ENCODE measurements at places on chromosomes 7 and 10.

DNA sequence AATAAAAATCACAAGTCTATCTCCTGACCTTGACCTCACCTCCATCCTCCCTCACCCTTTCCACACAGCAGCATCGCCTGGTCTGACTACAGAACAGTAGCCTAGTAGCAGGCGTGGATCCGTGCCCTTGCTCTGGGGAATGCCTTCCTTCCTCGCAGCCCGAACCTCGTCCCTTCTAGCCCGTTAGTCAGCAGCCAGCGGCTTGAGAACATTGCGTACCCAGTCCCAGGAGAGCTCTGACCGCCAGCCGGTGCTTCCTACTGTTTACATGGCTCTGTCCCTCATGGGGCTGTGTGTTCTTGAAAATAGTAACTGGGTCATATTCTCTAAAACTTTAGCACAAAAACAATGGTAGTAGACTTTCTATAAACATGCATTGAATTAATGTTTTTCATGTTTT, 682.7 kb upstream of the IGFBP3 start:
- no peak for DNase-seq

DNA sequence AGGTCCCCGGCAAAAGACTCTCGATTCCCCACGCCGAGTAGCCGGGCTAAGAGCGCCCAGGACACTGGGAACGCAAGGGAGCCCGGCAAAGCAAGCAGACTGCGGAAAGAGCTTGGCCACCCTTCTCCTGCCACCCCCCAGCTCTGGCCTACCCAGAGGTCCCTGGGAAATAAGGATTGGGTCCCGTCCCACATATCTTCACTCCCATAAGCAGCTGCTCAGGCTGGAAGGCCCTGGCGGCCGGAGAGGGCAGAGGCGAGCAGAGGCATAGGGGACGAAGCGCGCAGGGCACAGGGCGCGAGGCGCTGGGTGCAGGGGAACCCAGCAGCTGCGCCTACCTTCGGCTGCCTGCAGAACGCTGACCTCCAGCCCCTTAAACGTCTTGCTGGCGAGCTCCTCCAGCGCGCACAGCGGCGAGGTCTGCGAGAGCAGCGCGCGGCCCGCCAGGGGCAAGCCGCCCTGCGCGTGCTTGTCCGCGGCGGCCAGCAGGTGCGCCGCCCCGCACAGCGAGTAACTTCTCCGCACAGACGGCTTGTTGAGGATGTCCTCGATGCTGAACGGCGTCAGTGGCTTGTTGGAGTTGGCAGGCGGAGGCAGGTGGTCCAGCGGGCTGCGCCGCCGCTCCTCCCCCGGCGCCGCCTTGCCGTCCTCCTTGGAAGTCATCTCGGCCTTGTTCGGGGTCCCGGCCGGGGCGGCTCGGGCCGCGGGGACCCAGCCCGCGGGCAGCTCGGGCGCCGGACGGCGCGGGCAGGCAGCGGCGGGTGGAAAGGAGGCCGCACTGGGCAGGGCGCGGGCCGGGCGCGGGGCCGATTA, 904 bp downstream of the LBX1 start:
- DNase-seq, result no peak

DNA sequence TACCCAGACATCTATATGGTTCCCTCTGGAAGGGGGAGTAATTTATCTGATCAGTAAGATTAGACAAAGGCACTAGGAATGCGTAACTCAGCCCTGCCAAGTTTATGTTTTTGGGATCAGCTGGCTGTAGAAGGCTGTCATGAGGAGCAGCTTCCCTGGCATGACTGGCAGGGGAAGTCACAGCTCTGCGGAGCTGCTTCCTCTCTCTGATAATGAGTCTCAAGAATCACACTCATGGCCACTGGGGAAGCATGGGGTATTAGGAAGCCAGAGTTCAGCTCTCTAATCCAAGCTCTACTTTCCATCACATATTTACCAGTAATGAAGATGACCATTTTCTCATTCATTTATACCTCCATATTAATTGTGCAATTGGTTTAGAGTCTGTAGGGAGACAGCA, 758.9 kb downstream of the GRM8 start:
- DNase-seq, result no peak

DNA sequence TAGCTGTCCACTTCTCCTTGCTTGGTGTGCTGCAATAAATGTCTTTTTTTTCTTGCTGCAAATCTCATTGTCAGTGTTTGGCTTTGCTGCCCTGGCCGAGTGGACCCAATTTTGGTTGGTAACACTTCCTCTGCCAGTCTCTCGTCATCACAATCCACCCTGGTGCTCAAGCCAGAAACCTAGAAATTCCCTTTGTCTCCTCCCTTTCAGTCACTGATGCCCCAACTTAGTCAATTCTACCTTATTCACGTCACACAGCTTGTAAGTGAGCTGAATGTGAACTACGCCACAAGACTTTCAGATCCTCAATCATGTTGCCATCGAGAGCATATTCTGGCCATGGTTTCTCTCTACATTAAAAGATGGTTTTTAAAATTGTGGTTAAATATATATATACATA, 13.0 kb upstream of the FRA10AC1 start:
- no peak for DNase-seq

- no peak for DNase-seq
These were observed 175.4 kb upstream of the AHR start for GRCh38 chr7:17123020-17123419.

GRCh38 chr7:13911909-13912308, 77.6 kb downstream of the ETV1 start:
- DNase-seq, result no peak

DNA sequence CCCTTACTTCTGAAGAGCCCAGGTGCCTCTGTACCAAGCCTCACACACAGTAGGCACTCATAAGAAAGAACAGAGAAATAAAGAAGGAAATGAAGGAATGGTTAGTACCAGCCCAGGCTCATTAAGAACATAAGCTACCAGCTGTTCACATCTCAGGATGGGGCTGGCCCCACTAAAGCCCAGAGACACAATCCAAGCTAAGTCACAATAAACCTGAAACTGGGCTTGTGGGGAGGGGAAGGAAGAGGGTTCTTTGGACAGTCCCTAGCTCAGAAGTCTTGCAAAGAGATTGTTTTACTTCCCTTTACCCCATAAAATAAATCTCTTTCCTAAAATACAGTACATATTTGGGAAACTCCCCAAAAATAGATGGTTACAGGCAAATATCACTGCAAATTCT, 24.3 kb downstream of the FBXW4 start:
- DNase-seq, result no peak

DNA sequence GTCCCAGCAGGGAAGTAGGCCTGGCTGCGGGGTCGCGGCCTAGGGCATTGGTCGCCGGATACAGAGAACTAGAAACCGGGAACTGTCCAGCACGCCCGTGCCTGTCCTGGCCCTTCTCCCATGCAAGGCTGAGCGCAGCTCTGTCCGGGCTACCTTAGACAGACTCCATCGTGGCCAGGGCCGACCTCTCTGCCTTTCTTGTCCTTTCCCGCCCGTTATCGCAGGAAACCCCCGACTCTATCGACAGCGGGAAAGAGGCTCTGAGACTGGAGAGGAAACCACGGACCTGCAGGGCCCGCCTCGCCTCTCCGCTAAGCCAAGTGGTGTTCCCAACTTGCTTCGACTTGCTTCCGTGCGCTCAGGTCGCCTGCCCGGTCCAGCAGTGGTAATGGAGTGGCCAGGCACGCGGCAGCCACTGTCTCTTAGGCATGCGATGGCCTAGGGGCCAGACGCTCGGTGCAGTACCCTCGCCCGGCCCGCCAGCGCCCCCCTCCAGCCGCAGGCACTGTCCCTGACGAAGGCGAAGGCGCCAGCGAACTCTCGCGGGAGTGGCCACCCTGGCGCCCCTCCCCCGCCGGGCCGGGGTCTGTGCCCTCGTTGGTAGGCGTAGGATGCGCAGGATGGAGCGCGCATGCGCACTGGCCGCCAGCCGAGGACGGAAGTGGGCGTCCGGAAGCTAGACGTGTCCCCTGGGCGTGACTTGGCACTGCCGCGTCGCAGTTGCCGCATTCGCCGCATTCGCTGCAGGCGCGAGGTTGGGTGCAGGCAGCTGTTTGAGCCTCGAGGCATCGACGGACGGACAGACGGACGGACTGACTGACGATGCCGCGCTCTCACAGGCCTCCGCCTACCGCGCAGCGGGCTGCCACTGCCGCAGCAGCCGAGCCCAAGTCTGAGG, 54.4 kb downstream of the MCMBP start:
- no peak for DNase-seq

DNA sequence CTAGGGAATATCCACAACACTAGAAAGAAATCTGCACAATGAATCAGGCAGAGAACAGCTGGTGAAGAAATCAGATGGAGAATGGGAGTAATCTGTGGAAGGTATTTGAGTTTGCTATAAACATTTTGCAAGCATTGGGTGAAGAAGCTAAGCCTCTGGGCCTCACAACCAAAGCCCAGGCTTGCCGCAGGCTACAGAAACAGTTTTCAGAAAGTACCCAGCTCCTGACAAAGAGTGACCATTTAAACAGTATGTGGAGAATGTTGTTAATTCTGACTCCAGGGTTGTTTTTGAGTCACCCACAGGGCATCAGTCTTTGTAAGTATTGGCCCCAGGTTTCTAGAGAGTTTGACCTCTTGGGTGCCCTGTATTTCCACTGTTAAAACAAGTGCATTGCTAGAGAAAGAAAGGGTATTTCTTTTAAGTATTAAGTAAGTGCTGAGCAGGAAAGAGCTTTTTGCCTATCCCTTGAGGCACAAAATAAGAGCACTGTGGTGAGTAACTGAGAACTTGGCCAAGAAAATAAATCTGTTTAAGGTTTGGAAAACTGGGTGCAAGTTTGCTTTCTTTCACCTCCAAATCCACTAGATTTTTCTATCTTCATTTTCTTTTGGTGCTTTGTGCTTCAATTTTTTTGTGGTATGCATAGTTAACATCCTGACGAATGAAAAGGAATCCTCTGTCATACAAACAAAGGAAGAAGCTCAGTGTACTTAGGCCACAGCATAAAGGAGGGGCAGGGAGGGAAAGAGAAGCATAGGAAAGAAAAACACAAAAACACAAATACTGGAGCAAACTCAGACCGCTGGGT, 691.8 kb downstream of the SUGCT start:
- DNase-seq, result no peak

DNA sequence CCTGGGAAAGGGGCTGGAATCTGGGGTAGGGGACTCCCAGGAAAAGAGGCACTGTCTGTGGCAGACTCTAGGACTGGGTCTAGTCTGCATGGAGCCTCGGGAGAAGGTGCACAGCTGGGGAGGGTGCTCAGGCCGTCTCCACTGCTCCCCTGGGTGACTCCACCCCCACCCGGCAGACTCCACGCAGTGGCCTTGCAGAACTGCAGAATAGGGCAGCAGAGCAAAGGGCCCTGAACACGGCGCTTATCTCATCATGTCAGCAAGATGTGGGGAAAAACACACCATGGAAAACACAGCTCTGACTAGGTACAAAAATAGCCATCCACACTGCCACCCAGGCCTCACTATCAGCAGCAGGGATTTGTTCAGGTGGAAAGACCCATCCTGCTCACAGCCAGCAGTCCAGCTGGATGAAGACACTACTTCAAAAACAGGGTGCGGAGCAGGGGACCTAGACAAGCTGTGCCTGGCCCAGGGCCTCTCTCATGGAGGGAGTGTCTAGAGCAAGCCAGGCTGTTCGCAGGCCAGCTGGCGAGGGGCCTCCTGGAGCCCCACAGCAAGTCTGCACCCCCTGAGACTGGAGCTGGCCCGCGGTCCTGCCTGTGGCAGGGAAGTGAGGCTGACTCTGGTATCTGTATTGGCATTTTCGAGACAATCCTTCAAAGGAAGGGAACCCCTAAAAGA, 11.7 kb downstream of the MAT1A start:
- no peak for DNase-seq

DNA sequence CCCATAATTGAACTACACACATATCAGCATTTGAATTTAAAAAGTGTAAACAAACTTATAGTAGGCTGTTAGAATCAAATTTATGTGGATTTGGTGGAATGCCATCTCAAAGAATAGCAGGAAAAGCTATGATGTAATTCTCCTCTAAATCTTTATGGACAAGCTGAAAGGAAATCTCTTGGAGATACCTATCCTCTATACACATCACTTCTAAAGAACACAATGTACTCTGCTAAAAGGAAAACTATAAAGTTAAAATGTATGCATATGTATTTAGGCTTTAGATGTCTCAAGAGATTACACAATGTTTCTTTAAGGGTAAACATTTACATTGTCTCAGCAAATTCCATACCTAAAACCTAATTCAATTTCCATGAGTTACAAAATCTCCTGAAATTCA, 323.3 kb downstream of the CRPPA start:
- no peak for DNase-seq

DNA sequence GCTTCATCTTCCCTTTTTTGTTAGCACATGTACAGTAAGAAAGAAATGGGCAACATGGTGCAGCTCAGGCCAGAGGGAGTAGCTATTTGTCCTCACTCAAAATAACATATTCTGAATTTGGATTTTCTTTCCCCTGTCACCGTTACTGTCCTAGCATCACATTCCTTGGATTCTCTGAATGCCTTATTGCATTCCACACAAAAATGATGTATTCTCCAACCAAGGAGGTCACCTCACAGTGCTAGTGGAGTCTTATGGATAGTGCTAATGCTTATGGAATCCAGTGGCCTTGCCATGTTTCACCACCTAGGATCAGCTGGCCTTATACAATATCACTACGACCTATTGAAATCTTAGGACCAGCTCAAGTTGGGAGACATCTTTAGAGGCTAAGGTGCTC, 7.2 kb downstream of the PRSS58 start:
- no peak for DNase-seq

- DNase-seq, result no peak
These were observed 11.6 kb downstream of the GHRHR start for GRCh38 chr7:30975256-30975899.

GRCh38 chr10:71077143-71077581, 135.2 kb upstream of the UNC5B start:
- no peak for DNase-seq

DNA sequence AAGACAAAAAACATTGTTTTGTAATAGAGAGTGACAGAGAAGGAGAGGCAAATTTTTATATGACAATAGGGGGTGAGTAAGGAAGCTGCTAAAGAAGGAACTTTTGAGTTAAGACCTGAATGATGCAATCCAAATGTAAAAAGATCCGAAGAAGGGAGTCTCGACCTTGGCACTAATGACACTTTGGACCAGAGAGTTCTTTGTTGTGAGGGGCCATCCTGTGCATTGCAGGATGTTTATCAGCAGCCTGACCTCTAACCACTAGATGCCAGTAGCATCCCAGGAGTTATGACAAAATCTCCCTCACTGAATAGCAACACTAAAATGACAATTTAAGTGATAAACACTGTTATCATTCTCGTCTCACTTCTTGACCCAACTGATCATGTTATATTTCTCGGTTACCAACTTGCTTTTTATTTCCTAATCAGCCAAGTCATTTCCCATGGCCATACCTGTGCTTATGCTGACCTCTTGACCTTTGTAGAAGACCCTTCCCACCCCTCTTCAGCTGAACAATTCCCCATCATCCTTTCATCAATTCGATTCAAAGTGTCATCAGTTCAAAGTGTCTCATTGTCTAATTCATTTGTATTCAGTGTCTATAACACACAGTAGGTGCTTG, 30.0 kb downstream of the DGKI start:
- DNase-seq, result no peak

- no peak for DNase-seq
These were observed 138.4 kb downstream of the SDK1 start for GRCh38 chr7:3439333-3440030.

Measured in activated T-helper 1 cell treated with anti-CD3 and anti-CD28 coated beads, Interleukin-2, amount 50 U/mL, for 16 hours (primary cell).